ENCODE measurements at places on chromosomes 13 and 19.

GRCh38 chr13:74662905-74663304, 528.7 kb upstream of the KLF12 start:
- no peak for DNase-seq

GRCh38 chr19:10896851-10897526, 25.6 kb downstream of the CARM1 start:
- no peak for DNase-seq

GRCh38 chr13:98041081-98041820, 87.8 kb downstream of the IPO5 start:
- DNase-seq, result no peak

- DNase-seq, result no peak
These were observed 72.2 kb downstream of the DHRS12 start for GRCh38 chr13:51731759-51732158.

DNA sequence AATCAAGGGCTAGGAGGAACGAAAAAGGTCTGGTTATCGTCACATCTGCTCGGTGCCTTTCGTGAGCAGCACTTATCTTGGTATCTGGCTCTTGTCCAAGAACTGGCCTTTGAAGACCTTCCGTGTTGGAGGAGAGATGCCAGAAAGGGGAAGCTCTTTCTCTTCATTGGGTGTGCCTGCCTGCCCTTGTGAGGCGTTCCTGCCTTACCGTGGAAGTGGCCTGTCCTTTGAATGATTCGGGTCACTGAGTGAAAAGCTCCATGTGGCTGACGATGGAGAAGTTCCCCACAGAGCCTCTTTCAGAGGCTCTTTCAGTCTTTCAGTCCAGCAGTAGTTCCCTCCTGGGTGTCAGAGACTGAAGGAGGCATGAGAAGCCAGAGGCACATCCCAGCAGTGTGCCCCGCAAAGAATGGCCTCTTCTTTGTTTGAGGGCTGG, 121.5 kb upstream of the SLC10A2 start:
- DNase-seq, result no peak

DNA sequence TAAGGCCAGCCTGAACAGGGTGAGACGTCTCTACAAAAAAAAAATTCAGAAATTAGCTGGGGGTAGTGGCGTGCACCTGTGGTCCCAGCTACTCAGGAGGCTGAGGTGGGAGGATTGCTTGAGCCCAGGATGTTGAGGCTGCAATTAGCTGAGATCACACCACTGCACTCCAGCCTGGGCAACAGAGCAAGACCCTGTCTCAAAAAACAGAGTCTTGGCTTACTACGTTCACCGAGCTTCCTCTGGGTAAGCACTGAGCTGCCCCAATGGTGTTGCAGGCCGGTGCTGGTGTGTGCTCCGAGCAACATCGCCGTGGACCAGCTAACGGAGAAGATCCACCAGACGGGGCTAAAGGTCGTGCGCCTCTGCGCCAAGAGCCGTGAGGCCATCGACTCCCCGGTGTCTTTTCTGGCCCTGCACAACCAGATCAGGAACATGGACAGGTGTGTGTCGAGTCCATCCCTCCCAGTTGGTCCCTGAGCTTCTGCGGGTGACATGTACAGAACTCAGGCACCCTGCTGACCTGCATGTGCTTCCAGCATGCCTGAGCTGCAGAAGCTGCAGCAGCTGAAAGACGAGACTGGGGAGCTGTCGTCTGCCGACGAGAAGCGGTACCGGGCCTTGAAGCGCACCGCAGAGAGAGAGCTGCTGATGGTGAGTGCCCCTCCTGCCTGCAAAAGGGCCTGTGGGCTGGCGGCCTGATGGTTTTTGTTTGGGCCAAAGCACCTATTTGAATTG, 24.1 kb downstream of the UPF1 start:
- no peak for DNase-seq

GRCh38 chr19:46862974-46863632, 2.3 kb downstream of the ARHGAP35 start:
- no peak for DNase-seq

GRCh38 chr13:101955764-101956163, 446.1 kb downstream of the FGF14 start:
- no peak for DNase-seq

DNA sequence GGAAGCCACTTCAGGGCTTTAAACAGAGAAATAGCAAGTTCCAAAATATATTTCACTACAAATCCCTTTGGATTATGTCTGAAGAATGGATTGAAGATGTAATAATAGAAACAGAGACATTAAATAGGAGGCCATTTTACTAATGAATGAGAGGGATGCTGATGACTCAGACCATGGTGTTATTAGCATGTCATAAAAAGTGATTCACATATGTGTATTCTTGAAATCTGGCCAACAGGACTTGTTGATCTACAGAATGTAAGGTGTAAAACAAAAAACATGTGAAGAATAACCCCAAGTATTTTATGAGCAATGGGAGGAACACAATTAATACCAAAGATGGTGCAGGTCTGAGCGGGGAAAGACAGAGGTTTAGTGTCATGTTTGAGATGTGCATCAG, 873.7 kb downstream of the SLITRK5 start:
- no peak for DNase-seq

- no peak for DNase-seq
These were observed 17.6 kb upstream of the COG6 start for GRCh38 chr13:39637890-39638289.

DNA sequence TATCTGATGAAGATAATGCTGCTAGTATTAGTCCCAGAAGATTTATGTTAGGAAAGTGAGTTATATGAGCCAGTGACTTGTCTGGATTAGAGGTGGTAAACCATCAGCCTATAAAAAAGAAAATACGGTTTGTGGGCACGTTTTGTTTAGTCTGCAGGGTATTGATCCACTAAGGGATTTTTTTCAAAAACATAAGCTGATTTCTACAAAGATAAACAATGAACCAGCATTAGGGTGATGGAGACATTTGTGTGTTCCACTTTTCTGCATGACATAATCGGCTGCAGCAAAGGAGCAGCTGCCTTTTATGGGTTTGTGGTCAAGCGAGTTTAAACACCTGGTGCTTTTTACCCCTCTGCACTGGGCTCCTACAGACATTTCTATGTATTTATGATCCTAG, 836.4 kb upstream of the GPC6 start:
- DNase-seq, result no peak

DNA sequence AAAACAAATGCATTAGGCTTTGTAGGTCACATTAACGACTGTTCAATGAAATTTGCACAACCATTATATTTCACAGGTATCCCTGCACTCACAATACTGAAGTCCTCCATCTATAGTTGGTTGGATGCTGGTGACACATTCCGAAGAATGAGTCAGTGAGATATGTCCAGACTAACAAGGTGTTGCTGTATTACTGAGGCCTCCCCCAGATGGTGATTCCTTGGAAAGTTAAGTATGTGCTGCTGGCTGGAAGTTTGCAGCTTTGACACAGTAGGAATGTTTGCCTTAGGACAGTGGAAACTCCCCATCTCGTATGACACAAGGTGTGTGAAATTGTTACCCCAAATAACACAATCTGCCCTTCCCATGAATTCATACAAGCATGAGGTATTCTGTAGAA, 46.6 kb downstream of the FGF14 start:
- no peak for DNase-seq

DNA sequence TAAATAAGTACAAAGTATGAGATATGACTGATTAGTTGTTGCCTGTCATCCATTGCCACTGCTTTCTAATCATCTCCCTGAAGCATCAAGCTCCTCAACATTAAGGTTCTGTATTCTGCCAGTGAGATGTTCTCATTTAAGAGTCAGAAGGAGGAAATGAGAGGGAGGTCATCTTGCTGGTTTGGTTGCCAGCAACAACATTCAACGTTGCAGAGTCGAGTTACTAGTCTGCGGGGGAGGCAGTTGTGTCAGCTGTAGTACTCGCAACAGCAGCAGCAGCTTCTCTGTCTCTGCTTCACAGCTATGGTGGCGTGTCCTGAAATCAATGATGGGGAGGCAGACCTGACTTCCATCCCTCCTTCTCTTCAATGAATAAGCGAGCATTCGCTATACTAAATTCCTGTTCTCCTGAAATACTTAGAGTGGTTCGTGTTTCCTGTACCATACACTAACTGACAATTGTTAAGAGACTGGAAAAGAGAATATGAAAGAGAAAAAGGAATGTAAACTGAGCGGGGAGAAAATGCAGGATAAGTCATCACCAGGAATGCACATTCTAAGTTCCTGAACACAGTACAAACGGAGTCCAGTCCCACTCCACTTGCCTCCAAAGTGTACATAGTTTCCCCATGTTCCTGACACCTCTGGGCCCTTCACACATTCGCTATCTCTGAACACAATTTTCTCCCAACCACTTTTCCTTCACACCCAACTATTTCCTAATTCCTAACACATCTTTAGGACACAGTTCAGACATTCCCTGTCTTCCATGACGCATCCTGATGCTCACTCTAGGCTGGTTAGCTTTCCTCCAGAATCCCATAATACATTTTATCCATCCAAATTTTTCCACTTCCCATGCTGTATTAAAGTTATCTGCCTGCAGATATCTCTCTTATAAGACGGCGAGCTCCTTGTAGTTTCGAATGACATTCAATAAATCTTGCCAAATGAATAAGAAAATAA, 263.0 kb downstream of the KLF12 start:
- DNase-seq, result no peak

- no peak for DNase-seq
These were observed 2.2 kb downstream of the CCDC122 start for GRCh38 chr13:43877326-43877725.

GRCh38 chr19:9850235-9850959, 15.3 kb downstream of the PIN1 start:
- no peak for DNase-seq

- no peak for DNase-seq
These were observed at the start of gene PROZ for GRCh38 chr13:113157929-113158747. PROZ (plus strand) TSS chr13:113158648; CDS start chr13:113158661, 13 bp downstream.

DNA sequence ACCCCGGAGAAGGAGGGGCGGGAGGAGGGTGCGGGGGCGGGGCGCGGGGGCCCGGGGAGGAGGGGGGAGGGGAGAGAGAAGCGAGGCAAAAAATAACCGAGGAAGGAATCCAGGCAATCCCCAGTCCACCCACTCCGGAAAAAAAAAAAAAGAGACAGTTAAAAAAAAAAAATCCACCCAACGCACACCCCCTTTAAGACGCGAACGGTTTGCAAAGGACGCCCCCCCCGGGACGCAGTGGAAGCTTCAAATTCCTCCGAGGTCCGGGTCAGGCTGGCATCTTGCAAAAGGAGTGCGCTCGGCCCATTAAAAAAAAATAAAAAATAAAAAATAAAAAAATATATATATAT, at the start of gene CACNA1A:
TSS of gene CACNA1A (minus strand) at position 9 of the 350 bp plus-strand sequence. CDS start 255 bp downstream, outside the sequence.
- DNase-seq, result no peak

GRCh38 chr13:59710996-59711701, 452.6 kb downstream of the DIAPH3 start:
- DNase-seq, result no peak

DNA sequence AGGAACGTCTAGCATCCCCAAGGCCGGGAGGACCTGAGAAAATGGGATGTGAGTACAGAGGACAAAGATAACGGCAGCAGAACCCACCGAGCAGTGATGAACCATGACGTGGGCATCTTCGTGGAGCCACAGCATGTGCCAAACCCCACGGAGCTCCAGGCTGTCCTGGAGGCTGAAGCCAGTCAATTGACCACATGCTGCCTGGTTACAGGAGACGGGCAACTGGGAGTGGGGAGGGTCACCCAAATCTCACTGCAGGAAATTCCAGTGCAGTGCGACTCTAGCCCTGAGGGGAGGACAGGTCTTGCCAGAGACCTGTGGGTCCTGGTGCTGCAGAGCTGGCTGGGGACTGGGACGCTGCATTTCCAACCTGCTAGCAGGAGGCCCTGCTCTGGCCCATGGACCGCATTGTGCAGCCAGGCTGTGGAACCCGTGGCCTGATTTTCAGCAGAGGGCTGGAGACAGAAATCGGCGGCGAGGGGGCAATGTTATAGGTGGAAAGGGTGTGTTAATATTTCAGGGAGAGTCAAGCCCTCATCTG, 3.2 kb upstream of the GRTP1 start:
- DNase-seq, result no peak

DNA sequence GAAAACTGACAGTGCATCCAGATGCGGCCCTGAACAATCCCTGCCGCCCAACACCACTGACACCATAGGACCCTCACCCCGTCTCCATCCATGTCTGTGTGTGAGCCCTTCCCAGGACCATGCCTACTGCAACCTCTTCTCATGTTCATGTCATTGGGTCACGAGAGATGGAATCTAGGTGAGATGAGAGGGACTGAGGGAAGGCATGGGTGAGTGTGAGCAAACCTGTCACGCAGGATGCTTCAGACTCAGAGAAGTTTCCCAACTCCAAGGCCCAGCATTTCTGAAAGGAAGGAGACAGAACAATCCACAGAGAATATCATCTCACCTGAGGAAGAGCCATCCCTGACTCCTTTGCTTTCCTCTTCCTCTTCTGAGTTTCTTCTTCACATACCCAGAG, 5.7 kb downstream of the ZNF888 start:
- DNase-seq, result no peak

GRCh38 chr13:103762523-103762922, 696.3 kb upstream of the SLC10A2 start:
- DNase-seq, result no peak

DNA sequence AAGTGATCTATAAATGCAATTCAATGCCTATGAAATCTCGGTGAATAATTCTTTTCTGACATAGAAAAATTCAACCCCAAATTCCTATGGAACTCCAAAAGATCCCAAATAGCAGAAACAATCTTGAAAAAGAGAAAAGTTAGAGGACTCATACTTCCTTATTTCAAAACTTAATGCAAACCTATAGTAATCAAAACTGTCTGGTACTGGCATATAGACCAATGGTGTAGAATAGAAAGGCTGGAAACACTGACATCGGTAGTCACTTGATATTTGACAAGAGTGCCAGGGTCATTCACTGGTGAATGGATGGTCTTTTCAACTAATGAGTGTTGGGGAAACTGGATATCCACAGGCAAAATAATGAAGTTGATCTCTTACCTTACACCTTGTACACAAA, 637.1 kb upstream of the PCDH9 start:
- DNase-seq, result no peak

GRCh38 chr13:60756306-60756705, 359.3 kb downstream of the TDRD3 start:
- DNase-seq, result no peak
